ENCODE measurements at places on chromosomes 5 and 9.

DNA sequence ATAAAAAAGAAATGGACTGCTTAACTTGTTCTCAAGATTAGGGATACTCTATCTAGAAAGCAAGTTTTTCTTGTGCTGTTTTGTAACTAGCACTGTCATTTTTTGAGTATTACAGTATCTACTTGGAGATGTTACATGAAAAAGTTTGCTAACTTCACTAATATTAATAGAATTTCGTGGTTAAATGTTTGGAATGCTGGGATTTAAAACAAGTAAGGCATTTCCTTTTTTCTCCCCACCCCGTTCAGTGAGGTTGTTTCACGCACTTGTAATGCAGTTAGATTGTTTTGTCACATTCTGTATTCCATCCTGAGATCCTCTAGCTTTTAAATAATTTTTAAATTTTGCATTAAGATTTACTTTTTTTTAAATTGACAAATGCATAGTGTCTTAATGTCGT lies 20.0 kb upstream of the TEK start:
- DNase-seq = no peak

GRCh38 chr5:74295676-74296075 lies 344.9 kb downstream of the ENC1 start:
- no peak for DNase-seq

GRCh38 chr5:8919096-8919495 lies 626.8 kb downstream of the SEMA5A start:
- no peak for DNase-seq

DNA sequence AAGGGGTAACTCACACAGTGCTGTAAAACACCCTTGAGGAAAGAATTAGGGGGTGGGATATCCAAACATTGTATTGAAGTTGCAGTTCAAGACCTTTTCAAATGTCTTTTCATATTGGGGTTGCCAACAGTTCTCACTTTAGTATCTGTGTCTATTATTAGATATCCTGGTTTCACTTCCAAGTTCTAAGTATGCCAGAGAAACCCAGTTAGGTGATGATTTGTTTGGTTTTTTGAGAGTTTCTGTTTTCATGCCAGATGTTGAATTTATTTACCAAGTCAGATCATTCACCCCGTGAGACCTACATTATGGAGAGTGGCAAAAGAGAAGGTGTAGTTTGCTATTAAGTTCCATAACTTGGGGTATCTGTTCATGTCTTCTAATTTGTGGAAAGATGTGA lies 64.5 kb downstream of the C9orf152 start:
- no peak for DNase-seq

- no peak for DNase-seq
Observed at GRCh38 chr5:133828722-133829121, 139.7 kb downstream of the C5orf15 start.

- DNase-seq = no peak
Observed at GRCh38 chr9:14769230-14769571, 46.7 kb upstream of the CER1 start.

- no peak for DNase-seq
Observed at GRCh38 chr5:178377583-178378270, 145.1 kb upstream of the PHYKPL start.

DNA sequence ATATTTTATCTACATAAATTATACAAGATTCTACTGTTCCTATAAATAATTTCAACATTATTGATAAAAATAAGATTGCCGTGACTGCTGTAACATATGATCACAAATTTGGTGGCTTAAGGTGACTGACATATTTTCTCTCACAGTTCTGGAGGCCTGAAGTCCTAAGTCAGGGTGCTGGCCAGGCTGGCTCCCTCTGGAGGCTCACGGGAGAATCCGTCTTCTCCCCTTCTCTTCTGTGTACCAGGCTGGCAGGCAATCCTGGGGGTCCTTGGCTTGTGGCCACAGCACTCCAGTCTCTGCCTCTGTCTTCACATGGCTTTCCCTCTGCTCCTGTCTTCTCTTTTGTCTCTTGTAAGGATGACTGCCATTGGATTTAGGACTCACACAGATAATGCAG lies 31.7 kb upstream of the IRX2 start:
- no peak for DNase-seq

GRCh38 chr5:17222664-17223063 lies 5.2 kb downstream of the BASP1 start:
- DNase-seq = no peak

- DNase-seq = no peak
Observed at GRCh38 chr9:4494806-4495205, 4.5 kb downstream of the SLC1A1 start.

DNA sequence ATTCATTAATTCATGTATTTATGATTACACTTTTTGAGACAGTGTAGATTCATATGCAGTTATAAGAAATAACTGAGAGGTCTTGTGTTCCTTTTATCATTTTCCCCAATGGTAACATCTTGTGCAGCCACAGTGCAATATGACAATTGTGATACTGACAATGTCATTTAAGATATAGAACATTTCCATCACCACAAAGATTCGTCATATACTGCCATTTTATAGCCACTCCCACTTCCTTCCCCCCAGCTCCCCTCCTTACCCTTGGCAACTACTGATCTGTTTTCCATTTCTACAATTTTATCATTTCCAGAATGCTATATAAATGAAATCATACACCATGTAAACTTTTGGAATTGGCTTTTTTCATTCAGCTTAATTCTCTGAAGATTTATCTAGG lies 53.8 kb downstream of the NR2F1 start:
- DNase-seq = no peak

DNA sequence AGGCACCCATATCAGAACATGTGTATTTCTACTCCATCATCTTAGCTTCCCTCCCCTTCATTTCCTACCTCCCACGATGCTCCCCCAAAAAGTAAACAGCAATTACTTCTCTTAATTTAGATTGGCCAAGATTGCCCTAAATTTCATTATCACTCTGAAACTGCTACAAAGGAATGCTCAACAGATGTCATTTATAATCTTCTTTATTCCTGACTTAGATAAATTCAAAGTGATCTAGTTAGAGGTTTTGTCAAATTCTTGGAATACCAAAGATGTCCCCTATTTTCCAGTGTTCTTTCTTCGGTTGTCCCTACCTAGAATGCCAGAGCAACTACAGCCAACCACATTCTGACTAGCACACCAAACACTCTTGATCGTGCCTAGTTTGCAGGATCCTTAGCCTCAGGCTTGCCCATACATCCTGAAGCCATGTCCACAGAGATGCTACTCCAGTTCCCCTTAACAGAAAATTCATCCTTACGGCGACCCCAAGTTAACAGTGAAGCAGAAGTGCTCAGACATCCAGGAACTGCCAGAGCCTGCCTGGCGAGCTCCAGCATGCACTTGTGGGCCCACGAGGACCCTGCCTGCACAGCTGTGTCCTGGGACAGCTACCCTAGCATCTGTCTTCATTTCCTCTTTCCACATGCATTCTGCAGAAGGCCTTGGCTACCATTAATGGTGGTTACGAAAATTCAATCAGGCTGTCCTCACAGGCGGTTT lies 31.6 kb downstream of the DAP start:
- DNase-seq = no peak

DNA sequence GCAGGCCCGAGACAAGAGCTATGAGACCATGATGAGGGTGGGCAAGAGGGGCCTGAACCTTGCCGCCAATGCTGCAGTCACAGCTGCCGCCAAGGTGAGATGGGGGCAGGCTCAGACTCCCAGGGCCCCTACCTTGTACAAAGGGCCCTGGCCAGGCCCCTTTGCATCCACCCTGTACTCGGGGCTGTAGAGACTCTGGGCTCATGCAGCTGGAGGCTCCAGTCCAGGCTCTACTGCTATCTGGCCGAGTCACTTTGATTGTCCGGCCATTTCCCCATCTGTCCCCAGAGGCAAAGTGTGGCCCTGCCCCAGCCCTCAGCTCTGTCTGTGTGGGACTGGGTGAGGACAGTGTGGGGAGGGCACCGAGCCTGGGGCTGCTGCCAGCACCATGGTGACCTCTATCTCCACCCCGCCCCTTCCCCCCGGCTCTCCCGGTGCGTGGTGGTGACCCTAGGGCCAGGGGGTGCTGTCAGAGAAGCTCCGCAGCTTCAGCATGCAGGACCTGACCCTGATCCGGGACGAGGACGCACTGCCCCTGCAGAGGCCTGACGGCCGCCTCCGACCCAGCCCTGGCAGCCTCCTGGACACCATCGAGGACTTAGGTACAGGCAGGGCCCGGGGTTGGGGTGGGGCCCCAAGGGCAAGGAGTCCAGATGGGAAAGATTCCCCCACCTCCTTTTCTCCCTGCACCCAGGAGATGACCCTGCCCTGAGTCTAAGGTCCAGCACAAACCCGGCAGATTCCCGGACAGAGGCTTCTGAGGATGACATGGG lies 6.1 kb downstream of the REEP2 start:
- no peak for DNase-seq

DNA sequence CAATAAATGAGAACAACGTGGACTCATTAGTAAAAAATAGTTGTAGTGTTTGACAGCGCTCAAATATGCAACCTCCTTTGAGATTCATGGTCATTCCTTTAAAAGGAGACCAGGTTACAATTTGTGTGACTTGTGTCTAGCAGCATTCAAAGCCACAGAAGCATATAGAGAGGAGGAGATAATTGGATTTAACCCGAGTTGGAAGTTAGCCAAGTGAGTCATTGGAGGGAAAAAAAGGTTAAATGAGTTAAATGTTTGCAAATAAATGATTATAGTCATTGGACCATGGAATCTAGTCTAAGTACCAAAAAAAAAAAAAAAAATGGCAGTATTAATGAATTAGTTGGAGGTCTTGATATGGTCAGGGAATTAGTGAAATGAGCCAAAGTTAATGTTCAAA lies 90.9 kb downstream of the ITGA1 start:
- DNase-seq = no peak

DNA sequence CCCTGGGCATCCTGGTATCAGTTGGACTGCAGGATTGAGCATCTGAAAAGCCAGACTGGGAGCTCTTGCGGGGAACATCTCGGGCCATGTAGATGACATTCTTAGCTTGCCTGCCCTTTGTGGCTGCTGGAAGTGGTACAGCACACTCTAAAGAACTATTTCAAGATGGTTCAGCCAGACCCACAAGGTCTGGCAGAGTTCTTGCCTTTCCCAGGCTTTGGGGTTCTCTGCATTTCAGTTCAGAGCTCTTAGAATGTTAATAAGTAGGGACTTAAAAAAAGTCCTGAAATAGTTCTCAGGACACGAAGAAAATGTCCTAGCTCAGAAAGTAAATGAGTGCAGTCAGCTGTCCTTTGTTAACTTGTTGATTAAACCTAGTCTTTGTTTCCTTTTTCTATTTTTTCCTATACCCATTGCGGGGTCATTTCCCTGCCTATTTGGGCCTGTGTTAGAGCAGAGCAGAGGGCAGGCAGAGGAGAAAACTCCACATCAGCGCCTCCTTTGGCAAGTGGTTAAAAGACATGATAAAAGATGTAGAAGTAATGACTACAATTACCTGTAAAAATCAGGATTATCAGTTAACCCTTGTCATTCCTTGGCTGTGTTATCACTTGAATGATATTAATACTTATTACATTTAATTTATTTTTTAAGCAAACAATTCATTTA lies 291.5 kb downstream of the ZSWIM6 start:
- DNase-seq = no peak

DNA sequence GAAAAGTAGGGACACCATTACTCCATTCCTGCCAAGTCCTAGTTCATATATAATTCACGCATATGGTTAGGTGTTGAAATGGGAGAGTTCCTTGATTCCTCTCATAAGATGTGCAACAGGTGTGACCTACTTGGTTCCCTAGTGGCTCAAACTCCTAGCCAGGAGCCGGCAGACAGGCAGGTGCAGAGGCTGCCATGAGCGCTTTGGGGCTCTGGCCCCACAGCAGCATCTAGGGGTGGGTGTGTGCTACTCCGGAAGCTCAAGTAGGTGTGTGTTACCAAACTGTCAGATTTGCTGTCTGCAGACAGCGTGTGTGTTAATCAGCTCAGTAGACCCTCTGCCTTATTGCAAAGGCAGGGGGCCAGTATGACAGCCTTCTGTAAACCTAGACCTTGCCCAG lies 1652.4 kb upstream of the ACO1 start:
- no peak for DNase-seq

DNA sequence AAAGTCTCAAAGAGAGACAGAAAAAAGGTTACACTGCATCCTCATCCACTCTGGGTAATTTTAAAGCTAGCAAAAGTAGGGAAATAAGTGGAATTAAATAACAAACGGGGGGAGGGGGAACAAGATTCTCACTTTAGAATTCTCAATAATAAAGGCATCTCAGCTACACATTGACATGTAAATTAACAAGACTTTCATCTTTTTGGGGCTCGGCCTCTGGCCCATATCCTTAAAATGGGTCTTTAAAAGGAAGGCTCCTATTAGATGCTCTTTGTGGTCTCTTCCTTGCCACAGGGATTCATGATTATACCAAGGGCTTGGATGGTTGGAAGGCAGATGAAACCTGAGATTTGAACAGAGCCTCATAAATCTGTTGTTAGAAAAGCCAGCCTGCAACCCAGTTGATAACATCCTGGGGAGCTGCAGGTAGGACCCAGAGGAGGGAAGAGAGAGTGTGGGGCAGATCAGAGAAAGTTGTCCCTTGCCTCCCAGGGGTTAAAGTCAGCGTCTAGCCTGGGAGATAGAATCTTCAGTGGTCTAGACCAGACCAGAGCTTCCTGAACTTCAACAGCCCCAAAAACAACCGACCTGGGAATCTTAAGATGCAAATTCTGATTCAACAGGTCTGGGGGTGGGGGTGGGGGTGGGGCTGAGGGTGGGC lies 135.9 kb downstream of the GCNT1 start:
- DNase-seq = no peak

GRCh38 chr9:73079326-73079725 lies 72.3 kb upstream of the ANXA1 start:
- no peak for DNase-seq

GRCh38 chr5:98795243-98795642 lies 21.8 kb downstream of the RGMB start:
- DNase-seq = no peak

DNA sequence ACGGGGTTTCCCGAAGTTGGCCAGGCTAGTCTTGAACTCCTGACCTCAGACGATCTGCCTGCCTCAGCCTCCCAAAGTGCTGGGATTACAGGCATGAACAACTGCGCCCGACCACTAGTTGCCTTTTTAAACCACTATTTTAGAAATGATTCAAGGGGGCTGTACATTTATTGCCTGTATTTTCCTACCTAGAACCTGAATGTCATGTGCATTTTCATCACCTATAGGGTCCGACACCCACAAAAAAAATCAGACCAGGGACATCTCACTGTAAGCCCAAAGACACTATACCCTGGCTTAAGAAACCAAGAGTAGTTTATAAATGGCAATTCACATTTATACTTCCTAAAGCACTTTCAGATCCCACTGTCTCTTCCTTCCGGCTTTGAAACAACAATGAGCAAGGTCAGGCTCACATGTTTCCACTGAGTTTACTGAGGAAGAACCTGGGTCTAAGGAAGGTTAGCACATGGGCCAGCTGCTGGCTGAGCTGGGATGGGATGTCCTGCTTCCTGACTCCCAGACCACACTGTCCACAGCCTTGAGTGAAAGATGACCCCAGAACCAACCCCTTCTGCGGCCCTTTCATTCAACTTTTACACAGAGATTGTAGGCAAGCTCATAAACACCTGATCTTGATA lies 87.3 kb downstream of the SERINC5 start:
- DNase-seq = no peak

GRCh38 chr9:89022902-89023301 lies 31.6 kb downstream of the S1PR3 start:
- DNase-seq = no peak
